Osteoblast (primary cell): ENCODE measurements at places on chromosomes 4 and X. TPM values are rescaled to one million over a fixed set of nuclear protein-coding genes. Genes with fewer than 3 reads are reported as not detected.

Gene C4orf54
- under 0.01 TPM in 1 of 2 replicates, not detected in the other for total RNA-seq

Gene SLC9B1
- total RNA-seq, result 0.29 and 0.72 TPM in 2 replicates

Gene P2RY8
- under 0.01 TPM in 1 of 2 replicates, not detected in the other for total RNA-seq

Gene TMEM154
- total RNA-seq, result 1.8 and 2.9 TPM in 2 replicates

Gene IL2
- not detected in 2 replicates for total RNA-seq

Gene AFM
- total RNA-seq, result not detected in 2 replicates

Gene HOPX
- total RNA-seq, result 0.29 and 0.36 TPM in 2 replicates

Gene TBC1D8B
- total RNA-seq, result 12.3 and 14.7 TPM in 2 replicates

- no peak for DNase-seq
These were observed 91.3 kb upstream of the KLHL13 start for GRCh38 chrX:118207831-118208453.

GRCh38 chr4:47711646-47712045, 126.2 kb downstream of the CORIN start:
- DNase-seq, result no peak

- no peak for DNase-seq
These were observed 1.6 kb downstream of the SLITRK4 start for GRCh38 chrX:143634309-143634662.

DNA sequence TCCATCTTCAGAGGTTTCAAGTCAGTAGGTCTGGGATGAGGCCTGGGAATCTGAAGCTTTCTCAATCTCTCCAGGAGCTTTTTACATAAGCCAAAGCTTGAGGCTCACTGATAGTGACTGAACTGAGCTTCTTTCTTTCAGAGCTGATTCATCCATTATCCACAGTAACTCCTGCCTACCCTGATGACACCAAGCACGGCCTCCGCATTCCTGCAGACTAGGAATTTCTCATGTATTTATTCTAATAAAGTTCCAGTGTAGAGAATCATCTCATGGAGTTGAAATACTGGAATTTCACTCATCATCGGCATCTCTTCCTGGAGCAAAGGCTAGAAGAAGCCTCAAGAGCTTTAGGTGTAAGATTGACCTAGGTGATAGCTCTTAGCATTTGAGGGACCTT, 12.1 kb upstream of the DCTD start:
- peak; percentile 88 for DNase-seq

DNA sequence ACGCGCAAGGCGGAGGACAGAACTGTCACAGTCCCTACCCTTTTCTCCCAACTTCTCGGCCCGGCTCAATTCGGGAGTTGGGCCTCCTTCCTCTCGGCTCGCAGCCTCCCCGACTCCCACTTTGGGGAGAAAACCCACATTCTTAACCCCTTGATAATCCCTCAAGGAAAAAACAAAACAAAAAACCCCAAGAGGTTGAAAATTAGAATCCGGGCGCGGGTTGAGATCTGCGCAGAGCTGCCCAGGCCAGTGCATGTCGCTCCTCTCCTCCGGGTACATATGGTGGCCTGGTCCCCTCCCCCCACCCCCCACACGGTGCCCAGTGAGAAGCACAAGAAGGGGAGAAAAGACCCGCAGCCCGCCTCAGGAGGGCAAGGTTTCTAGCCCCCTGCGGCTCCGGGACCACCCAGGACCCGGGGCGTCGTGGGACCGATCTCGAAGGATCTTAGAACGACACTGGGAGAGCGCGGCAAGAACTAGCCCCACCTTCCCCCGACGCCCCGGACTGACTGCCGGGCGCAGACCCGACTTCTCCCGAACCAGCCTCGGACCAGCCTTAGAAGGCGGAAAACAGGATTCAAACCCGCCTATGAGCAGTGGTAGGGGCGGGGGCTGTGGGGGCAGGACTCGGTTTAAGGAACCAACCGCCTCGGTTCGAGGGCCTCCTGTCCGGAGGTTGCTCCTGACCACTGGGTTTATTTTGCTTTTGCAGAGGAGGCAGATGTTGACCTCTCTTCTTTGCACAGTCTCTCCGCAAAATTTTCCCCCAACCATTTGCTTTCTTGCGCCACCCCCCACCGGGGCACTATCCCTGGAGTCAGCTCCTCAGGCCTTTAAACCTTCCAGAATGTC, 2.5 kb upstream of the PDGFRA start:
- peak; percentile 93 for DNase-seq

DNA sequence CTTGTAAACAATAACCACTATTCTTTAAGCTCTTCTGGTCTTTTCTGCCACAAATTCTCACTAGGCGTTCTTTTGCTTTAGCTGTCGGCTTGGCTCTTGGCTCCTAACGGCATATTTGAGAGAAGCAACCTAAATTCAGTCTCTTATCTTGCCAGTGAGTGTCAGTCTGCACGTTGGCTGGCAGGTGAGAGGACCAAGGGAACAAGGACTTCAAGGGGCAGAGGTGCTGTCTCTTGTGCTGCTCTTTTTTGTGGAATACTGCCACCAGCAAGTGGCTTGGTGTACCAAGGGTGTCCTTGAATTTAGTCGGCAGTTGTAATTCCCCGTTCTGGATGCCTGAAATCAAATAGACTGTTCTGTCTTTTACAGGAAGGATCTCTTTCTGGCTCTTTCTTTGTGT, 77.8 kb upstream of the SLC4A4 start:
- DNase-seq, result no peak

DNA sequence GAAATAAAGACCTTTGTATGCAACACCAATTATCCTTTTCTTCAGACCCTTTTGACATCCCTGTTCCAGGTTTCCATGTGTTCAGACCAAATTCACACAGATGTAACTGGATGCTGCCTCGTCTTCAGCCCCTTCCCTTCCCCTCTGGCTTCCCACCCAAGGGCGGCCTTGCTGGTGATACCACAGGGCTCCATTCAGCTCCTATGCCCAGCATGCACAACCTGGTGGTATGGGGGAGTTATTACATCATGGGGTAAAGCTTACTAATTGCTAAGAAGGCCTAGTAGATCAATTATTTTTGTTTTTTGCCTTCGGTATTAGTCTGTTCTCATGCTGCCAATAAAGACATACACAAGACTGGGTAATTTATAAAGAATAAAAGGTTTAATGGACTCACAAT, 317.0 kb upstream of the CXXC4 start:
- DNase-seq, result peak; percentile 36

- no peak for DNase-seq
These were observed 40.9 kb downstream of the SEL1L3 start for GRCh38 chr4:25821899-25822298.

DNA sequence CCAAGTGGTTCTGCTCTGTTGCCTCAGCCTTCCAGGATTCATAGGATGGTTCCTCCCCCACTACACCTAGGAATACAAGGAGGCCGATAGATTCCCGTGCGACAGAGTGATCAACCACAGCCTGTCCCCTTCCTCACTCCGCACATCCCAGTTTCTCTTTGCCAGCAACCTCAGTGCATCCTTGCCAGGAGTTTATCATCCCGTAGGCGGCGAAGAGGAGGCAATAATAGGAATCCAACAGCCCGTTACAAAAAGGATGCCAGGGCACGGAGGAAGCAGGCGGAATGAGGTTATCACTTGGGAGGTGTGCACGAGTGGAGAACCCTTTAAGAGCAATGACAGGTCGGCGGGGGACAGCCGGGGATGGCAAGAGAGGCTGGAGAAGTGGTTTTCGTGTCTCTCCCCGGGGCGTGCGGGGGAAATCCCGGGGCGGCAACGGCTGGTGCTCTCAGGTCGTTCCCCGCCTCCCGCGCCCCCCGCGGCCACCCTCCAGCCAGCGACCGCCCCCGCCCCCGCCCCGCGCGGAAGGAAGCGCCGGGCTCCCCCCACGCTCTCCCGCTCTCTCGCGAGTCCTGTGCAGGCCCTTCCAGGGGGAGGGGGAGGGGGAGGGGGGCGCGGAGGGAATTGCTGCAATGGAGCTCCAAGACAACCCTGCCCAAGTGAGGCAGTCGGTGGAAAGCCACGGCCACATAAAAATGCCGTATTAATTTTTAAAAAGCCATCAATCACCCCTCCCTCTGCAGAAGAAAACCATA, 1.6 kb downstream of the PPP3CA start:
- DNase-seq, result peak; percentile 90
